ENCODE measurements at places on chromosomes 3 and 15. TPM values are rescaled to one million over a fixed set of nuclear protein-coding genes. Genes with fewer than 3 reads are reported as not detected.

The TMEM39A gene
- 56.5 TPM for total RNA-seq

The FGD5 gene
- not detected for total RNA-seq

GRCh38 chr3:70726961-70727360 lies 414.5 kb upstream of the MDFIC2 start:
- peak; percentile 22 for DNase-seq

- no peak for DNase-seq
These were observed 338.7 kb upstream of the IL12A start for GRCh38 chr3:159649951-159650350.

The LRRN1 gene
- not detected for total RNA-seq

DNA sequence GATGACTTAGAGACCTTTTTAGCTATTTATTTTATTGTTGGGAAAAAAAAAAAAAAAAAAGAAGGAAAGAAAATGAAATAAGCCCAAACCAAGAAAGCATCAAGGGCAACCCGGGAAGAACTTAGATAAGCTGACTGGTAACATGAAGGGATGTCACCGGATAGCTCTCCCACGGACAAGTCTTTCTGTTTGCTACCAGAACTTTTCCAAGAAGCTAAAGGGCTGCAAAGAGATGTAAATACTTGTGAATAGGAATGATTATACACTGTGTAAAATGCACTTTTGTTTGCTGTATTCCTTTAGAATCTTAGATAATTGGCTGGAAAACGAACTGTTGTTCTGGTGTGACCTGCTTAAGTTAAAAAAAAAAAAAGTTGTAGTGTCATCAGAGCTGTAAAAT lies 2.8 kb downstream of the FOXB1 start:
- DNase-seq: no peak

- no peak for DNase-seq
These were observed 11.5 kb downstream of the TLR9 start for GRCh38 chr3:52213901-52214300.

The CRYBG3 gene
- 12.2 TPM for total RNA-seq

The ASTE1 gene
- total RNA-seq: 2.9 TPM

The IQCF5 gene
- total RNA-seq: not detected

- DNase-seq: no peak
These were observed 138.6 kb downstream of the SRGAP3 start for GRCh38 chr3:9110802-9111201.

- no peak for DNase-seq
These were observed 47.4 kb upstream of the SEC22A start for GRCh38 chr3:123154020-123154985.

DNA sequence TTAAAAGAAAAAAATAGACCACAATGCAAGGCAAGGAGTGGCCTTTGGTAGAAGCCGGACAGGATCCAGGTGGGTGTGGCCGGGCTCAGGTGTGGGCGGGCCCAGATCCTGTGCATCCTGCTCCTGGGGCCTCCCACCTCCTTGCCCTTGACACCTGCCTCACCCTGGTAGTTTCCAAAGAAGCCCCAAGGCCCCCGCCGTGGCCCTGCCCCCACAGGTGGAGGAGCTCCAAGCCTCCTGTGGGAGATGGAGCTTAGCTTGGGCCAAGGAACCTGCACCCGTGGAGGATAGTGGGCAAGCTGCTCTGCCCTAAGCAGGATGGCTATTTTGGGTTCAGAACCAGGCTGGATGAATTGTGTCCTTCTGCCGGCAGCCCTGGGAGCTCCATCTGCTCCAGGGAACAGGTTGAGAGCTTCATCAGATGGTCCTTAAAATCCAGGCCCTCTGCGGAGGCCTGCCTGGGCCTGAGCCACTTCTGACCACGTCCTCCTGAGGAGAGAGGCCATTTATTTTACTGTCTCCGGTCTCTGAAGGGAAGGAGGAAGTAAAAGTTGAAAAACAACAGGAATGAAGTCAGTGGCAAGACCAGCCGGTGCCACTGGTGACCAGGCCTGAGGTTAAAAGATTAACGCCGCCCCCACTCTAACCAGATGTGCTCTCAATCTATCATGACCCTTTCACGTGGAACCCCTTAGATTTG lies 53.9 kb upstream of the KLF13 start:
- no peak for DNase-seq

The GOLGA8N gene
- total RNA-seq: 1.4 TPM

- peak; percentile 19 for DNase-seq
These were observed 74.2 kb downstream of the NMD3 start for GRCh38 chr3:161295325-161295724.

DNA sequence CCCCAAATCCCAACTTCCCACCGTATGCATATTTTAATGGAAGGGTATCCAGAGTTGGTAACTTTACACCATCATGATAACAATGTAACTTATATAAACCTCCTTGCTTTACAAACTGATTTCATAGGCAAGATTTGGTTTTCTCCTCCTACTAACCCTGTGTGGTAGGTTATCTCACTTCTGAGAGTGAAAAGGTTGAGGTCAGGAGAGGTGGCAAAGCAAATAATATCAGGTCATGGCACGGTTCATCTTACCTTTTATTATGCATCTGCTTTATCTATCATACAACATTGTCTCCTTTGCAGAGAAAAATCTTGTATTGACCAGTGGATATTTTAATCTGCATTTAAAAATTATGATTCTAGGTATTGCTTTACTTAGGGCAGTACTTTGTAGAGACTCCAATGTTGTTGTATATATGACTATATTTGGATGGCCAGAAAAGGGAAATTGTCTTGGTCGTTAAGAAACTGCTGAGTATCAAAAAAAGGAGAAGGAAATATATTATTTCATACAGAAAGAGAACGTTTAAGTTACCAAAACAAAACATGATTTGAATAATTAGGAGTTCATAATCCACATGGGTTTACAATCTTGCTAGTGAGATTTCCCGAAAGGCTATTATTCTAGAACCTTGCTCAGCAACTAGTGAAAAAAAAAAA lies 30.4 kb downstream of the NFKBIZ start:
- DNase-seq: no peak

- DNase-seq: peak; percentile 31
These were observed 308.1 kb upstream of the COL8A1 start for GRCh38 chr3:99330281-99330680.

- peak; percentile 94 for DNase-seq
These were observed 22.9 kb downstream of the FYCO1 start for GRCh38 chr3:45972534-45973402.

The SOX2 gene
- not detected for total RNA-seq

DNA sequence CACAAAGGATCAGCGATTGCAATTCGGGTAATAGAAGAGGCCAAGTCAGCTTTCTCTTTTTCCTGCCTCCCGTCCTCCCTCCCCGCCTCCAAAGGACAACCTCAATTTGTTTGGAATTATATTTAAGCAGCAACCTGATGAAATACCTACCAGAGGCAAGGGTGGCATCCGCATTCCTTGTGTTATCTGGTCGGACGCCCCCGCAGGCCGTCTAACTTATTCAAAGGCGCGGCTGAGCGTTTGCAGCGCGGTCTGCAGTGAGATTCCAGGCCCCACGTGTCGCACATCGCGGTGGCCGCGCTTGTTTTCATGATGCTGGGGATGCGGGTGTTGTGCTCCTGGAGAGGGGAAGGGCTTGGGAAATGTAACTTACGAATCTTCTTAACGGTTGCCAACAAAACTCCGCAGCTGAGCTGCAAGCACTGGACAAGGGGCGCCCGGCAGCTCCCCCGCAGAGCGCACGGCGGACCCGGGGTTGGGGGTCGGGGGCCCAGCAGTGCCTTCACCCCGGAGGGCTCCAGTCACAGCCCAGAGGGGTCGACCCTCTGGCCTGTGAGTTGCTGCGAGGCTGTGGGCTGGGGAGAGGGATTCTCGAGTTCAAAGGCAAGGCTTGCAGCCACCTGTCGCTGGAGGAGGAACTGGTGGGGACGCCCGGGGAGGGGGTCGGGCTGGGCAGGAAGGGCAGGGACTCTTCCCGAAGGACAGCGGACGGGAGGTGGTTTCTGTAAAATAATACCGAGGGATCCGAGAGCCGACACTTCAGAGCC lies 20.5 kb upstream of the RGMA start:
- no peak for DNase-seq

DNA sequence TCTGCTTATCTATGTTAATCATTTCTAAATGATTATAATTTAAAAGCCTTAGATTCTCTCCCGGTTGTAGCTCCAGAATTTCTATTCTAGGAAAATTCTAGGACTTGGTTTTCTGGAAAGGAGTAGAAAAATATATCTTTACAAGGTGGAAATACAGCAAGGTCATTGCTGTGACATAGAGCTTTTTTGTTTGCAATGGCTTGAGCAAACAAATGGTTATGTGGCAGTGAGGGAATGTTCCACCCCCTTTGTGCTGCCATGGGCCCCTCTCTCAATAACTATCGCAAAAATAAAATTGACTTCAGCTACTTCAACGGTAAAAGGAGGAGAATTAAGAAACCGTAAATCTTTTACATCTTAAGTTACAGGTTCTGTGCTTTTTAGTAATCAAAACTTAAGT lies 517.1 kb downstream of the EPHA3 start:
- DNase-seq: no peak

GRCh38 chr3:121998030-121998580 lies 23.9 kb downstream of the ILDR1 start:
- DNase-seq: peak; percentile 68

The KY gene
- total RNA-seq: not detected

DNA sequence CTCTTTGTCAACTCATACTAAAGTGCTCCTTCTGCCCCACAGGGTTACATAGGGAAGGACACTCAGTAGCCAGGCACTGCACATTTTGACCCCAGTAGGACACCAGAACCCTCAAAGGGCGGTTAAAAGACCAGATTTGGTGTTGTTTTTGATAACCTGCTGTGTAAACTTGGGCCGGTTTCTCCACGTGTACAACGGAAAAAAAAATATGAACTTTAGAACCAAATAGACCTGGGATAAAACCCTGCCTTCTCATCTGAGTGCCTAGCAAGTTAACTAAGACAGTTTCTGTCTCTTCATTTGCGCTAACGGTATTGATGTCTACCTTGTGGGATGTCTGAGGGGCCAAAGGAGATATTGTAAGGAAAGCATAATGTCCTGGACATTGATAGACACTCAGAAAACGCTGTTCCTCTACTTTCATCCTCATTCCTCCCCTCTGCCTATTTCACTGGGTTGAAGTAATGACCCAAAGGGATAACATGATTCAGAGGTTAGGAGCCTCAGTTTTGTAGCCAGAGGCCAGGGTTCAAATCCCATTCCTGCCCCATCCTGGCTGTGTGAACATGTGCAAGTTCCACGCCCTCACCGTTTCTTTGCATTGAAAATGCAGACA lies 155.9 kb upstream of the LPP start:
- DNase-seq: no peak

GRCh38 chr15:62709261-62709660 lies 333.3 kb upstream of the TPM1 start:
- DNase-seq: no peak

- no peak for DNase-seq
These were observed 18.9 kb upstream of the ALCAM start for GRCh38 chr3:105347625-105348302.

The CYP1A2 gene
- total RNA-seq: not detected

DNA sequence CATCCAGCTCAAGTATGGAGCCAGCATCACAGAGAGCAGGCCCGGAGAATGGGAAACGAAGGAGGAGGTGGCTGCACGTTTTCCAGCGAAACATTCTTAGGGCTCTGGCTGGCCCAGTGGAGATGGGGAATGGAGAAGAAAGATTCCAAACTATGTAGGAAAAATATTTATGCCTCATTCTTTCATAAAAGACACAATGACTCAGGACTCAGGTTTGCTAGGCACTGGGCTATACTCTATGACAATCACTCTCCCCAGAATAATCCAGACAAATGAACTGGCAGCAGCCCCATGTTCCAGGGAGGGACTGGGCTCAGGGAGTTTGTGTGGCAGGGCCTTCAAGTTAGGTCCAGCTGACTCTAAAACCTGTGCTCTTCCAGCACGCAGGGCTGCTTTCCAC lies 110.8 kb upstream of the RAD18 start:
- no peak for DNase-seq

DNA sequence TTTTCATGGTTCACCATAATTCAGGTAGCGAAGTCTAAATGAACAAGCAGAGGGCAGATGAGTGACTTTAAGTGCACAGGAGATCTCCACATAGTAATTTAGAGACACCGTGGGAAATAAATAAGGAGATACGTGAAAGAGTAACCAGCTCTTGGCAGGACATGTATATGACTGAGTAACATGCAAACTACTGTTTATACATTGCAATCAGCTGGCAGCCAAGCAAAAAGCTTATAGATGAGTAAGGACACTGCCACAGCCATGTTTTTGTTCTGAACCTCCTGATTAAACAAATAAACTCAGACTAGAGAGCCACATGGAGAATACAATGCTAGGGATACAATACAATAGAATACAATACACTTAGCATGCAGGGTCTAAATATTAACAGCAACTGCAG lies 252.4 kb downstream of the FHIT start:
- DNase-seq: peak; percentile 12

GRCh38 chr3:138469874-138470273 lies 35.5 kb downstream of the ESYT3 start:
- no peak for DNase-seq

DNA sequence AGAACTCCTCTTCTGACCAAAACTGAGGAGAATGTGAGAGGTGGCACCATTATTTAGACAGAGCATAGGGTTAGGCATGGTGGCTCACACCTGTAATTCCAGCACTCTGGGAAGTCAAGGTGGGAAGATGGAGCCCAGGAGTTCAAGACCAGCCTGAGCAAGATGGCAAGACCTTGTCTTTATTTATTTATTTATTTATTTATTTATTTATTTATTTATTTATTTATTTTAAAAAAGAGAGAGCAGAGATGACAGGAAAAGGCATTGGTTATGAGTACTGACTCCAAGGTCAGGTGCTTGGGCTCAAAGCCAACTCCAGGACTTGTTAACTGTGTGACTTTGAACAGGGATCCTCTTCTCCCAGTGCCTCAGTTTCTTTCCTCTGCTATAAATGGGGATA lies 217.7 kb downstream of the MEX3B start:
- DNase-seq: no peak

- no peak for DNase-seq
These were observed 1.3 kb upstream of the SLITRK3 start for GRCh38 chr3:165197481-165197800.

DNA sequence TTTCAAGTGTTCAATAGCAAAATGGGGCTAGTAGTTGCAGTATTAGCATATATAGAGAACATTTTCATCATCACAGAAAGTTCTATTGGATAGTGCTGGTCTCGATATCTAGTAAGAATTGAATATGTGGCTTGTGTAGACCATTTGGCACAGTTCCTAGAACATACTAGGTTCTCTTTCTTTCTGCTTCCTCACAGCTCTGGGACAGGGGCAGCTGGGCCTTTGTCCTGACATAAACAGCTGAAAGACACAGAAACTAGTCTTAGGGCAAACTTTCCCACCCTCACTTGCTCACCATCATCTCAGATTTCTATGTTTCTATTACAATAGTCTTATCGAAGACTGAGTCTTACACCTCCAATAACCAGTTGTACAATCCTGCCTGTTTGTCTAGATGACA lies 63.7 kb upstream of the DLG1 start:
- no peak for DNase-seq

- DNase-seq: no peak
These were observed 525 bp downstream of the MYH15 start for GRCh38 chr3:108509871-108510270.

The TXNRD3 gene
- 7.8 TPM for total RNA-seq

The ENTPD3 gene
- 7.1 TPM for total RNA-seq

GRCh38 chr3:156424758-156425157 lies 130.2 kb downstream of the SSR3 start:
- no peak for DNase-seq

The HIGD2B gene
- total RNA-seq: not detected

The TP63 gene
- total RNA-seq: 0.23 TPM

The PAK6 gene
- total RNA-seq: 30.4 TPM

The SNUPN gene
- total RNA-seq: 13.5 TPM

GRCh38 chr3:177144922-177145321 lies 52.4 kb downstream of the TBL1XR1 start:
- peak; percentile 38 for DNase-seq
